ENCODE measurements at places on chromosomes 16 and 17.

DNA sequence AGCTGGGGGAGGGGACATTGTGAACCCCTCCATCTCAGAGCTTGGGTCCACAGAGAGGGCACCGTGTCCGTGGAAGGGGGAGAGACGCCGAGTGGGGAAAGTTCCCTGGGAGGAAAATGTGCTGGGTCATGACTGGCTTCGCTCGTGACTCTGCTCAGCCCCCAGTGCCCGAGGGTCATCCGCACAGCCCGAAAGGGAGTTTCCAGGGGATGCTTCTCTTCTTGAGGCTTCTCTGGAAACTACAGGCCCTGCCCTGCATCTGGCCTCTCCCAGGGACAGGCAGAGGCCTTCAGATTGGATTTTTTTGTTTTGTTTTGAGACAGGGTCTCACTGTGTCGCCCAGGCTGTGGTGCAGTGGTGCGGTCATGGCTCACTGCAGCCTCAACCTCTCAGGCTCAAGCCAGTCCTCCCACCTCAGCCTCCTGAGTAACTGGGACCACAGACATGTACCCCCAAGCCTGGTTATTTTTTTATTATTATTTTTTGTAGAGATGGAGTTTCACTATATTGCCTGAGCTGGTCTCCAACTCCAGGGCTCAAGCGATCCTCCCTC is 9.8 kb upstream of the GSE1 start:
- no peak for DNase-seq

DNA sequence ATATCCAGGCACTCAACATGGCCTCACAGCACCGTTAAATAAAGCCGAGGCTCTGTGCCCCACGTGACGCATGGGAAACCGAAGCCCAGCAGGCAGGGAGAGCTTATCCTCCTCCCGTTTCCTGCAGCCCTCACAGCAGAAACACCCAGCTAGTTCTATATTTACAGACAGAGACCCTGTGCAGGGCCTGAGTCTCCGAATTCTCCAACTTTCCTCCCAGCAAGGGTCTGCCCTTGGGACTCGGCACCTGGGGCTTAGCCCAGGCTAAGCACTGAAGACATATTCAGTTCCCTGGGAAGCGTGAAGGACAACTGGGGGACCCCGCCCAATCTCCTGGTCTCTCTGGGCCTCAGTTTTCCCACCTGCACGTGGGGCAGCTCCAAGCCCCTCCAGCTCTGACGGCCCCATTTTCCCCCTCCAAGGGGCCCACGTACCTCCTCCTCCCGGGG is 29.2 kb downstream of the TRPV3 start:
- no peak for DNase-seq

- DNase-seq = no peak
Observed at GRCh38 chr17:47968836-47969235, 2.1 kb upstream of the CDK5RAP3 start.

GRCh38 chr16:53948734-53949430 is 244.9 kb downstream of the FTO start:
- DNase-seq = no peak

- no peak for DNase-seq
Observed at GRCh38 chr17:77571155-77571981, 387.1 kb upstream of the TNRC6C start.

GRCh38 chr16:12900599-12901203 is 697 bp upstream of the SHISA9 start:
- no peak for DNase-seq

GRCh38 chr17:37016780-37017179 is 68.0 kb downstream of the AATF start:
- DNase-seq = no peak

GRCh38 chr17:36004594-36005108 is 3.3 kb upstream of the CCL15 start:
- no peak for DNase-seq

DNA sequence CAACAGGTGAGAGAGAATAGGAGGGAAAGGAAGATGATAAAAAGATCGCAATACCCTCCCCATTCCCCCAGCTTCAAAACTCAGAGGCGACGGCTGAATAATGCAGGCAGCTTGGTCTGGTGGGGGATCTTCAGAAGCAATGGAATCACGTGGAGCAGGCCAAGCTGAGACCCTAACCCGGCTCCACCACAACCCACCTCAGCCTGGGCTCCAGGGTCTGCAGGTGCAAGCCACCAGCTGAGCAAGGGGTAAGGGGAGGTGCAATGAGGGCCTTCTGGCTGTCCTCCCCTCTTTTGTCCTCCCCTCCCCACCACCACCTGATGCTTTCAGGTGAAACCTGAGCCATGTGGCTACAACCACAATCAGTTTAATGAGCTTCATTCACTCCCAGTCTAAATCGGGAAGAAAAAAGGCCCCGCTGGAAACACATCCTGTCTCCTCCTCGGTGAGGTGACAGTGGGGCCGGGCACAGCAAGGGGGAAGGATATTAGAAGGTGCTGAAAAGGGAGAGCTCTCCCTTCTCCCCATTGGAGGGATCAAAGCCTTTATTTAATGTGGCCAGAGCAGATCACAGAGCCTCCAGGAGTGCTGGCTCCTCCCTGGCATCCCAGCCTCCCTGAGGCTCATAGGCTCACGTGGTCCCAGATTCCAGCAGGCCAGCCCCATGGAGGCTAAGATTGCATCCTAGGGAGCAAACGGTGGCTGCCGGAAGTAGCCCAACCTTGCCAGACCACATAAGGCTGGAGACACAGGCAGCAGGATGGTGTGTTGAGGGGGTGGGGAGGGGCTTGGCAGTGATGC is 261.0 kb downstream of the SOX9 start:
- DNase-seq = no peak

Measured in RWPE1 (cell line).